HS-5 (cell line): ENCODE measurements at places on chromosomes 3 and 15.

DNA sequence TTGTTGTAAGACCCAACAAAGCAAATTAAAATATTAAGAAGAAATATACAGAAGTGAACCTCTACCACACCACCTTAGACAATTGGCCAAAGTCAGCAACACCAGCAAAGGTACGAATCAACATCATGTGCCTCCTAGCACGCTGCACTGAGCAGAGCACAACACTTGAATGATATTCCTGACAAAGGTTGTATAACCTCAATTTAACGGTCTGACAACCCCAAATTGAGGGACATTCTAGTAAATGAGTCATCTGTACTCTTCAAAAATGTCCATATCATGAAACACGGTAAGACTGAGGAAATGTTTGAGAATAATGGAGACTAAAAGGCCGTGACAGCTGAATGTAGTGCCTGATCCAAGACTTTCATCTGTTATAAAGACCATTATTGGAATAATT, 41.3 kb upstream of the TNFSF10 start:
- DNase-seq, result no peak

DNA sequence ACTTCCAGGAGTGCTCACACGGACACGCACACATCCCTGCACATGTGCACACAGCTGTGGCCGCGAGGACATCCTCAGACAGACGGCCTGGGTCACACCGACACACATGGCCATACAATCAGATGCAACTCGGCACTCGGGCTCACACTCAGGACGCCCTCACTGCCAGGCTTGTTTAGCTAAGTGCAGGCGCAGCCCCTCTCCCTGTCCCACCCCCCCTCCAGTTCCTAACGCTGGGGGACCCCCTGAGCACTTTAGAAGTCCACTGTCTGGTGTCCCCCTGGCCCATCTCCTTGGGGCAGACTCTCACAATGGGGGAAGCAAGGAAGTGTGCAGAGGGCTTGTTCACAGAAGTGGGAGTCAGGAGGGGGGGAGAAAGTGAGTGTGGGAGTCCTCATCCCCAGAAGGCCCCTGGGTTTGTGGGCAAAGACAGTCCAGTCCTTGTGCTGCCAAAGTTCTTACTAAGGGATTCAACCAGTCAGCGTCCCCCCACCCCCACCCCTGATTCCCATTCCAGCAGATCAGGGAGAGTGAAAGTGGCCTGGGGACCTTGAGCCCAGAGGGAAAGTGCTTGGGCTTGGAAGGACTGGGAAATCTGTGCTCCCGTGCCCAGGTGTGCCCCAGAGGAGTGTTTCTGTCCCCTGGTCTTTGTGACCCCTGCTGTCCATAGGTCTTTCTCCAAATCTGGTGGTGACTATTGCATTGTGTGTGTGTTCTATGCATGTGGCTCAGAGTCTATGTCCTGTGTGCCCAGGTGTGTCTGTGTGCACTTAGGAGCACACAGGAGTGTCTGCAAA, 767 bp upstream of the GATA2 start:
- DNase-seq, result no peak

DNA sequence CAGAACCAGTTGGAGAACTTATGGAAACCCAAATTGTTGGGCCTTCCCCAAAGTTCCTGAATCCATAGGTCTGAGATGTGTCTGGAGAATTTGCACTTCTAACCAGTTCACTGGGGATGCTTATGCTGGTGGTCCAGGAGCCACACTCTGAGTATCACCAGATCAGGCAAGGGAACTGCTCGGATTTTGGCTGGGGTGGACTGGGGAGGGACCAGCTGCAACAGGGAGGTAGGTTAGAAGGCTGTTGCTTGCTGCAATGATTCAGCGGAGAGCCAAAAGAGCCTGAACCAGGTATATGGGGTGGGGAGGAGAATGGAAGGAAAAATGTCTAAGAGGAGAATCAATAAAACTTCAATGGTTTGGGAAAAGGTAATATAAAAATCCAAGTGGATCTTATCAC, 45.9 kb upstream of the EPHB1 start:
- no peak for DNase-seq

- no peak for DNase-seq
These were observed 7.7 kb downstream of the FILIP1L start for GRCh38 chr3:100106531-100107141.

GRCh38 chr3:58350627-58351013, 17.9 kb downstream of the PXK start:
- DNase-seq, result no peak

DNA sequence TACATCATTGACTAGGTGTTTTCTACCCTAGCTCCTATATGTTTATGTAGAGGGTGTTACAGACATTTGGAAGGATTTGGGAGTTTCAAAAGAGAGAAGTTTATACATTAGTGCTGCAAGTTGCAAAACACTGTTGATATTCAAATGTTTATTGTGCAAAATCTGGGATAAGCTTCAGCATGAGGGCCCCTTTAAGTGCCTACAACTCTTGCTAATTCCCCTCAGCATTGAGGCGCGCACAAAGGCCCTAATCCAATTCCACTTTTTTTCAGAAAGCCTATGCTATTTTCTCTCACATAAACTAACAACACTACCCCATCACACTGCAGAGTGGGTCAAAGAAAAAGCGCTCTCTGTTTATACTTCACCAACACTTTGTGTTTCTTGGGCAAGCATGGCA, 208.0 kb downstream of the NR2F2 start:
- no peak for DNase-seq

DNA sequence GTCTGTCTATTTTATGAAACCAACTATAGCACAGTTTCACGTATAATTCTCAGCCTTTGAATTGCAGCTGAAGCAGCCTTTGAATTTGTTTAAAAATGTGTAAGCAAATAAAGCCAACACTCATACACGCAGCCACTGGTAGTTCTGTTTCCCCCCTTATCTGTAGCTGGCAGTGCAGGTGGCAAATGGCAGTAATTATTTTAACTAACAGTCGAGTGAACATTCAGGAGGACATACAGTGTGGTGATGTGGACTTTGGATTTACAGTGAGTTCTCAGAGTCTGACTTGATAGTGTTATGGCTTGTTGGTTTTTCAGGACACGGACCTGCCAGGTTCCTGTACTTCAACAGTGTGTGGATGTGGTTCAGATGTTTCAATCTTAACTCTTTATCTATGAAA, 64.0 kb upstream of the SKOR1 start:
- no peak for DNase-seq

DNA sequence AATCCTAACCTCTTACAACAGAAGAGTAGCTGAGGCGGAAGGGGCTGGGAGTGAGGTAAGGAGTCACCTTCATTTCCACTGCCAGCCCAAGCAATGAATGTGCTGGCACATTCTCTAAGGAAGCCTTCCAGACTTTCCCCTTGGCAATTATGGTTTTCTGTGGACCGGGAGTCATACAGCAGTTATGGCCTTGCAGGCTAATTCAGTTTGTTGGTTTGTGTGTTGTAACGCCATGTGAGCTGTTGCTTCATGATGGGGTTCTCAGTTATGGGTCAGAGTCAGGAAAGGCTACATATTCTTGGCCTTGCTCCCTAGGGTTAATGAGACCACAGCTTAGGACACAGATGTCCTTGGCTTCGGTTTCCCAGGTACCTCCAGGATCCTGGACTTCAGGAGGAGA, 137.0 kb downstream of the ADAMTS17 start:
- no peak for DNase-seq

DNA sequence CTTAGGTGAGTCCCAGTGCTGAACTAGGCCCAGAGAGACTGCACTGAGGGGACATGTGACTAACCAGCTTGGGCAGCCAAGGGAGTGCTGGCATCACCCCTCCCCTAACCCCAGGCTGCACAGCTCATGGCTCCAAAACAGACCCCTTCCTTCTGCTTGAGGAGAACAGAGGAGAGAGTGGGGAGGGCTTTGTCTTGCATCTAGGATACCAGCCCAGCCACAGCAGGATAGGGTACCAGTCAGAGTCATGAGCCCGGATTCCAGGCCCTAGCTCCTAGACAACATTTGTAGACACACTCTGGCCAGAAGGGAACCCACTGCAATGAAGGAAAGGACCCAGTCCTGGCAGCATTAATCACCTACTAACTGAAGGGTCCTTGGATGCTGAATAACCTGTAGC, 49.9 kb upstream of the PLSCR4 start:
- no peak for DNase-seq

DNA sequence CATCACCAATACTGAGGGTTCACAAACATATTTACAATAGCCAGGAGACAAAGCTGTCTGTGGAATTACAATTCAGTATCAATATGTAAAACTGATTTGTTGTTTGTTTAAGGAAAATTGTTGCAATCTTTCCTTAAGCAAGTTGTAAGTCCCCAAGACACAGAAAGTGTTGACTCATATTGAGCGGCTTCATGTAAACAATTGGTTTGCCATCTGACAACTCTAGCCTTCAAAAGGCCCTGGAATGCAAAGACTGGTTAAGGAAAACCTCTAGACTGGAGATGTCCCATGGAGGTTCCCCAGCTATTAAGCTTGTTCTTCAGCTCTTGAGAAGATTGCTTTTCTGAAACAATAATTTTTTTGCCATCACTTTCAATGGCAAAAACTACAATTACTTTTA, 283.7 kb upstream of the PROK2 start:
- DNase-seq, result no peak

GRCh38 chr3:145266368-145266767, 894.6 kb downstream of the PLOD2 start:
- DNase-seq, result no peak

DNA sequence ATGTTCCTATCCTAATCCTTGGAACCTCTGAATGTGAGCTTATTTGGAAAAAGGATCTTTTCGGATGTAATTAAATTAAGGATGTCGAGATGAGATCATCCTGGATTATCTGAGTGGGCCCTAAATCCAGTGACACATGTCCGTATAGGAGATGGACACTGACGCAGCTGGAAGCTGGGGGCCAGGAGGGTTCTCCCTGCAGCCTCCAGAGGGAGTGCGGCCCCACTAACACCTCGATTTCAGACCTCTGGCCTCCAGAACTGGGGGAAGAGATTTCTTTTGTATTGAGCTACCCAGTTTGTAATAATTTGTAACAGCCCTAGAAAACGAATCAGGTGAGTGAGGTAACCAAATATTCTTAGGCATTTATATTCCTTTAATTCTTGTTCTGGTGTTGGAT, 2.5 kb downstream of the DNAJB8 start:
- DNase-seq, result no peak

DNA sequence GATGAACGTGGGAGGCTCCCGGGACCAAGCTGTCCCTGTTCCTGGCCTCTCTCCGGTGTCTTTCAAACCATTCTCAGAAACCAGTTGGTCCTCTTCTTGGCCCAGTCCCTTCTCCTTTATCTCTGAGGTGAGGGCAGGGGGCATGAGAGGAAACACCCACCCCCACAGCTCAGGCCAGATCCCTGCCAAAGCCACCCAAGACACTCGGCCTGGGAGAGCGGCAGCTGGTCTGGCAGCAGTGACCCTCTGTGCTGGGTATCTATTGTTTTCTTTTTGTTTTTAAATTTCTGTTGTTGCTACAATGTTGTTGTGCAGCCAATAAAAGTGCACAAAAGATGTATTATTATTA, 27.3 kb downstream of the ACSBG1 start:
- DNase-seq, result no peak

DNA sequence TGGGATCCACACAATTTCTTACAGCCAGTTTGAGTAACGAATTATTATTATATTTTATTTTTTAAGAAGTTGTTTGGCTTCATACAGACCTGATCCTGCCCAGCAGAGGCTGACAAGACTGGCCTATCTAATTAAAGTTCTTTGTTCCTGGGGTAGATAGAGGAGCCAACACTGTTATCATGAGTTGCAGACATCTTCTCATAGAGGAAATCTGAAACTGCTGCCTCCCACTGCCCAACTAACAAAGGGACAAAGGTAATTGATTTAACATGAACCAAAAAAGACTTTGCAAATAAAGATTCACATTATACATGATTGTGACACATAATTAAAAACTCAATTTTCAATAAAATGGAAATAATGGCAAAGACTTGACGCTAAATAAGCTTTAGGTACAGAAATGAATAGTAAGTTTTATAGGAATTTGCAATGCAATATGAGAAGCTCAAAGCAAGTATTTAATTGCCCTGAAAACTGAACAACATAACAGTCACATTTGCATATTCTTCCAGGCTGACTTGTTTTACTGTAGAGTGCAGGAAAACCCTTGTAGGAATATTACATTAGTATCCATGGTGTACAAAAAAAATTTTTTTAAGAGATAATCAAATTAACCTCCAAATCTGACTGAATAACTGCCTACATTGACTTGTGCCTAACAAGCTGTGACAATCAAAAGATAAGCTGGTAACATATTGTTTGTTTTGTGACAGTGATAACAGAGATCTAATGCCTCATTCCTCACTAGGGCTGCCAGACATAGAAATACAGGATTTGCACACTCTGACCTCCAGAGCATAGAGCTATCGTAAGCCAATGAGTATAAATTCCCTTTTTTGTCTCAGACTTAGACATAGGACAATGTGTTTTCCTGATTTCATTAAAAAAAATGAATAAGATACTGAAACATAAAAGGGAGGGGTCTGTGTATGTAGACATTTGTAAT, 273.2 kb downstream of the MFSD1 start:
- no peak for DNase-seq

- DNase-seq, result no peak
These were observed 124.1 kb upstream of the RASGRP1 start for GRCh38 chr15:38688761-38689160.

- peak; percentile 99 for DNase-seq
These were observed 85.9 kb downstream of the FAIM start for GRCh38 chr3:138694287-138695007.

DNA sequence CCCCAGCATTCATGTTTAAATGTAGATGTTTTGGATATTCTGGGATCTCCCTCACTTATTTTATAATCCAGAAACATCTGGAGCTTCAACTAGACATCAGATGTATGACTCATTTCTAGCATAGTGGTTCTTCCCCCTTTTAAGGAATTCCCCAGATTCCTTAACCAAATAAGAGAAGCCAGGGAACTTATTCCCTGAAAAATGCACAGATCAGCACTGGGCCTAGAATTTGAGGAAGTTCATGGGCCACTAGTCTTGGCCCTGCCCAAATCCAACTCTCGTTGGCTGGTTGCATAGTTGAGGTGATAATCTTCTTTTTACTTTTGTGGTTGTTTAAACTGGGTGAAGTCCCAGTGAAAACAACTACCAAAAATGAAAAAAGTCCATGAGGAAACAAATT, 20.4 kb downstream of the RARRES1 start:
- DNase-seq, result peak; percentile 65

GRCh38 chr3:98596541-98597500, 3.4 kb upstream of the CPOX start:
- no peak for DNase-seq

DNA sequence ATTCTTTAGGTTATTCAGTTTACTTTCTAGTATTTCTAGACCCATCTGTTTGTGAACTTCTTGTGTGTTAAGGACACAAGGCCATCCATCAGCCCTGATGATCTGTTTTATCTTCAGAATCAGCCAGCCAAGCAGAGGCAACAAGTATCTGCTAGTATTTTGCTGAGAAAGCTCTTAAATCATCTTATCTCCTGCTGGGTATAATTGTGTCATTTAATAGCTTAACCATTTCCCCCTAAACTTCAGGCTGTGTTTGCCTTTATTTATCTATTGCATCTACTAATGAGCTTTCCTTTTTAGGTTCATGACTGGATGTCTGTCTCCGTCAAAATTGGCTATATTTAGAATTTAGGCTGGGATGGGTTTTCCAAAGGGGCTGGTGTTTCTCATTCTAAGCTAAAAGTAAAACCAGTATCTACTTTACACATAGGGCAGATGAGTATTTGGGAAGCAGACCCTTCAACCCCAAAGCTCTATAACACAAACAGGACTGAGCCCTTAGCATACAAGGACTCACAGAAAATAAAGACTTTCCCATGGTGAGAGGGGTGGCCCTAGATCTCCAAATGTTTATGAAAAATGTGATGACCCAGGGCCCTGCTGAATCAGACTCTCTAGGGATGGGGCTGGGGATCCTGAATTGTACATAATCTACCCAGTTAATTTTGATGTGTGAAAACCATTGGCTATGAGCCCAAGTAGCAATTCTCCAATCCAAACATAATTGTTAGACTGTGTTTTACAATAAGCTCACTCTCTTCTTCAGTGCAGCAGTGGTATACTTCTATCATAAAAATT, 65.3 kb upstream of the PSMD6 start:
- no peak for DNase-seq
